ENCODE measurements at places on chromosomes 4 and X.
A peak's percentile ranks its signal among the peaks of the same experiment; 100 is the strongest.

- no peak for DNase-seq
Measured at GRCh38 chrX:136200466-136200865, 50.7 kb downstream of the MAP7D3 start.

GRCh38 chrX:49187526-49187925 is 1.4 kb upstream of the PRICKLE3 start:
- no peak for DNase-seq

GRCh38 chr4:84632092-84632491 is 49.2 kb downstream of the CDS1 start:
- no peak for DNase-seq

- DNase-seq = no peak
Measured at GRCh38 chr4:121724671-121725070, 27.9 kb upstream of the ANXA5 start.

- no peak for DNase-seq
Measured at GRCh38 chr4:186104890-186105646, 564 bp downstream of the FAM149A start.

DNA sequence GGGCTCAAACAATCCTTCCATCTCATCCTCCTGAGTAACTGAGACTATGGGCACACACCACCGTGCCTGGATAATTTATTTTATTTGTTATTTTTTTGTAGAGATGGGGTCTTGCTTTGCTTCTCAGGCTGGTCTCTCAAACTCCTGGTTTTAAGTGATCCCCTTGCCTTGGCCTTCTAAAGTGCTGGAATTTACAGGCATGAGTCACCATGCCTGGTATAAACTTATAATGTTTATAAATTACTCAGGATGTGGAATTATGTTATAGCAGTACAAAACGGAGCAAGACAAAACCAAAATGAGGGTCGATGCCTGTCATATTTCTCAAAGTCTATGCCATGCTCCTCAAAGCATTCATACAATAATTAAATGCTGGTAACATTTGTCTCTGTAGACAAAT is 29.8 kb upstream of the TEX13C start:
- DNase-seq = no peak

GRCh38 chr4:10201381-10202223 is 85.0 kb upstream of the WDR1 start:
- DNase-seq = peak; percentile 0

- no peak for DNase-seq
Measured at GRCh38 chr4:40910706-40911105, 161.0 kb downstream of the NSUN7 start.

DNA sequence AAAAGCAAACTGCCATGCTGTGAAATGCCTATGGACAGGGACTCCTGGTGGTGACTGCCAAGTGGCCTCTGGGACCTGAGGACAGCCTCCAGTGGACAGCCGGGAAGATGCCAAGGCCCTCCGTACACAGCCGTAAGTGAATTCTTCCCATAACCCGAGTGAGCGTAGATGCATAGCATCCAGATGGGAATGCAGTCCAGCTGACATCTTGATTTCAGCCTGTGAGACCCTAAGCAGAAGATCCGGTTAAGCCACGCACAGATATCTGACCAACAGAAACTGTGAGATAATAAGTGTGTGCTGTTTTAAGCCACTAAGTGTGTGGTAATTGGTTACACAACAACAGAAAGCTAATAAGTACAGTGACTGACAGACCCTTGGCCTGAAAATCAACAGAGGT is 55.9 kb downstream of the TMEM156 start:
- DNase-seq = no peak

DNA sequence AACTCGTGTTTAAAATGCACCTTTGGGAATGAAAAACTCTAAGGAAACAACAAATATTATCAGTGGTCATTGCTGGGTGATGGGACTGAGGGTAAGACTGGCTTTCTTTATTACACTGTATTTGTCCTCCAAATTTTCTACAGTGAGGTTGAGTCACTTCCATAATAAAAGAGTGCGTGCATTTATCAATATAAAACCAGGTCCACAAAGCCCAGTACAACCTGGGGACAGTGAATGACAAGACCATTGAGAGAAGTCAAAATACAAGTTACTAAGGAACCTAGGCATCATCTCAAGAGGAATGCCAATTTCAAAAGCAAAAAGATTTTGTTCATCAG is 76.4 kb downstream of the MAGED4 start:
- DNase-seq = no peak

- no peak for DNase-seq
Measured at GRCh38 chr4:106507440-106507839, 138.9 kb upstream of the GIMD1 start.

GRCh38 chr4:7937006-7937405 is 2.7 kb downstream of the AFAP1 start:
- no peak for DNase-seq
